AG09309 (cell line): ENCODE measurements at places on chromosomes 16 and 17.

DNA sequence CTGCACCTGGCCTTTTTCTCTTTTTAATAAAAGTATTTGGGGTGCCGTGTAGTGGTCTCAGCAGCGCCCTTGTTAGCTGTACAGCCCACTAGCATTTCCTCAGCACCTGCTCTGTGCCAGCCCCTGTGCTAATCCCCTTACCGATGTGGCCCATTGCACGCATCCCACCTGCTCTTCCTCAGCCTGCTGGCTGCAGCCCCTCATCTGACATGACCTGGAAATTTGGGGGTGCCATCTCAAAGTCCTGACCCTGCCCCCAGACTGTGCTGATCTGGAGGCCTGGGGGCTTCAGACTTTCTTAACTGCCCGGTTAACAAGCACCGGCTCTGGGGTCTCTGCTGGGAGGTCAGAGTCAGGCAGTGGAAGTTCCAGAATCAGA lies 10.4 kb downstream of the GPRC5C start:
- no peak for DNase-seq

GRCh38 chr17:34207572-34207971 lies 47.5 kb upstream of the CCL2 start:
- no peak for DNase-seq

DNA sequence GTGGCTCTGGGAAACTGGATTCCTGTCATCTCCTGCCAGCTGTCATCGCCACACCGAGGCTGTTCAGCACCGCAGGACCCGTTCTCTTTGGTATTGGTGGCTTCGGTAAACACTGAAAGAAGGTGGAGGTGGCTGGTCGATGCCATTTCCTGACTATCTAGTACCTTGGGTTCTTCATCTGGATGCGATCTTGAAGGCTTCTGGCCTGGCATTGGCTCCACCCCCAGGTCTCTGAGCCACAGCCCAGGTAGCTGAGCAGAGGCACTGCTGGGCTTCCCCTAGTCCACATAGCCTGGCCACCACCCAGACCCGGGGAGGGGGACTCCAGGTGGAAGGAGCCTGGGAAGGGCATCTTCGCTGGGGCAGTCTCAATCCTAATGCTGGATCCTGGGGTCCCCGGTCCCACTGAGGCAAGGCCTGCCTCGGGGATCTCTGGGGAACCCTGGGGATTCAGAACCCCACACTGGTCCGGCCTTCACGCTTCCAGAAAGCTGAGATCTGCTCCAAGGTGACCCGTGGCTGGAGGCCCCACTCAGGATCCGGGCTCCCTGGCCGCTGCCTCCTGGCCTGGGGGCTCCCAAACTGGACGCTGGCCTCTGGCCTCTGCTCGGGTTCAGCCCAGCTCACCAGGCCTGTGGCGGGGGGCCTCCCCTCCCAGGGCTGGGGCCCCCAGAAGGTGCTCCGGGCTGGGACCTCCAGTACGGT lies 1.8 kb downstream of the C16orf54 start:
- DNase-seq = no peak

DNA sequence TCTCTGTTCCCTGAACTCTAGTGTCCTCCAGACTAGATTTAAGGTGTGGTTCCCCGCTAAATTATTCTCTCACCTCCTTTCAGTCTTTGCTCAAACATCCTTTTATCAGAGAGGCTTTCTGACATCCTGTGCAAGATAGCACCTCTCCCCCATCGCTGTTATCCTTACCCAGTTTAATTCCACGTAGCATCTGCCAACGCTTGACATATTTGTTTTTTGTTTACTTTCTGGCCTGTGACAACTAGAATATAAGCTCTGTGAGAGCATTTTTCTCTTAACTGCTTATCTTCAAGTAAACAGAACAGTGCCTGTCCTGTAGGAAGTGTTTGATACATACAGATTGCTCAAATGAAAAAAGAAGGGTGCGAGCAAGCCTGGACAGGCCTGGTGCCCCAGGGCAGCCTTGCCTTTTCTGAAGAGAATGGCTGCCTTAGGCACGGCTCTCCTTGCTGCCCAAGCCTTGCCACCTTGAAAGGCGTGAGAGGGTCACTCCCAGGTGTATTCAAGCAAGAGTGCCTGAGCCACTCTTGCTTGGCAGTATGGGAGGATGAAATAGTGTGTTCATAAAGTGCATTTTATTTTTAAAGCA lies 9.7 kb downstream of the DYNLL2 start:
- no peak for DNase-seq

DNA sequence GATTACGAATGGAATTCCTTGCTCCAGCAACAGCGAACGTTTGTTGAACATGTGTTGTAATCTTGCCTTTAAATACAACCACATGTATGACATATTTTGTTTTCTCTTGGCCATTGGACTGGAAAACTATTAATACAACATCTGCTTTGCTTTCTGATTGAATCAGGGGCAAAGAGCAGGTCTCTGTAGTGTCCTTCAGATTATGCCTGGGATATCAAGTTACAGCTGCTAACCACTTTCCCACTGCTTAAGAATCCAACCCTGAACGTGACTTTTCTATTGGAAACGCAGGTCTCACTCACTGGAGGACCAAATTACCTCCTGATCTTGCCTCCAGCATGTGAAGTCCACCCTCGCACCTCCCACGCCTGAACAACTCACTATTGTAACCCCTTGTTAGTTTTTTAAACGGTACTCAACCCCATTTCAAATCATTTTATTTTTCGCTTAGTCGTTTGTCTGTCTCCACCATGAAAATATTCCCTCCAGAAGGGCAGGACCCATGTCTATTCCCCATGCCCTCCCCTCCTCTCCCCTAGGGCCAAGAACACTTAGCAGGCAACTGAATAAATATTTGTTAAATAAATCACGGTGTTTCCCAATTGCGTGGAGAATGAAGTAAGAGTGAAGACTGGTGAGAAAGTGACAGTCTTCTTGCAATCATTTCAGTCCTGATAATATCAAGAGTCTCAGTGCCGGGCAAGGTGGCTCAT lies 57.4 kb upstream of the MRTFB start:
- DNase-seq = peak; percentile 79

GRCh38 chr17:75784473-75785015 lies at the start of gene UNK:
UNK (plus strand) TSS chr17:75784806; CDS start chr17:75784881, 75 bp downstream.
- DNase-seq = peak; percentile 99

GRCh38 chr17:33521784-33522183 lies 228.7 kb upstream of the ASIC2 start:
- no peak for DNase-seq

DNA sequence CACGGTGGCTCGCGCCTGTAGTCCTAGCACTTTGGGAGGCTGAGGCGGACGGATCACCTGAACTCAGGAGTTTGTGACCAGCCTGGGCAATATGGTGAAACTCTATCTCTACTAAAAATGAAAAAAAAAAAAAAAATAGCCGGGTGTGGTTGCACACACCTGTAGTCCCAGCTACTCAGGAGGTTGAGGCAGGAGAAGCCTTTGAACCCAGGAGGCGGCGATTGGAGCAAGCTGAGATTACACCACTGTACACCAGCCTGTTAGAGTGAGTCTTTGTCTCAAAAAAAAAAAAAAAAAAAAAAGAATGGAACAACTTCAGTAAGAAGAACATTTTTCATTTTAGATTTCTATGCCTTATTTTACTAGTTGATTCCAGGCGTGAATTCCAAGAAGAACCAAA lies 2.7 kb downstream of the NUP85 start:
- no peak for DNase-seq

- no peak for DNase-seq
Measured at GRCh38 chr16:1323296-1324239, 9.9 kb upstream of the BAIAP3 start.

GRCh38 chr16:21685034-21685455 lies 21.3 kb downstream of the OTOA start:
- DNase-seq = no peak

DNA sequence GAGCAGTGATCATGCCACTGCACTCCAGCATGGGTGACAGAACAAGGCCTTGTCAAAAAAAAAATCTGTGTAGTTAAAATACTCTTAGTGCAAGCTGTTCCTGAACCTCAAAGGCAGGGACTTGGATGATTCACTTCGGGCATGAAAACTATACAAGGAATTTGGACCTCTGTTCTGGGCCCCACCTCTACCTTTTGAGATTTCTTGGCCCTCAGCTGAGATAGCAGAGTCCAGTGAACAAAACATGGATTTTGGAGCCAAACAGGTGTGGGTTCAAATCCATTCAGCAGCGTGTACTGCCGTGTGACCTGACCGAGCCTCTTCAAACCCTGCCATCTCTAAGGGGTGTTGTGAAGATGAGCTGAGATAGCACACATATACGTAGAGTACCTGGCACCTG lies 6.8 kb downstream of the SLC13A2 start:
- no peak for DNase-seq

DNA sequence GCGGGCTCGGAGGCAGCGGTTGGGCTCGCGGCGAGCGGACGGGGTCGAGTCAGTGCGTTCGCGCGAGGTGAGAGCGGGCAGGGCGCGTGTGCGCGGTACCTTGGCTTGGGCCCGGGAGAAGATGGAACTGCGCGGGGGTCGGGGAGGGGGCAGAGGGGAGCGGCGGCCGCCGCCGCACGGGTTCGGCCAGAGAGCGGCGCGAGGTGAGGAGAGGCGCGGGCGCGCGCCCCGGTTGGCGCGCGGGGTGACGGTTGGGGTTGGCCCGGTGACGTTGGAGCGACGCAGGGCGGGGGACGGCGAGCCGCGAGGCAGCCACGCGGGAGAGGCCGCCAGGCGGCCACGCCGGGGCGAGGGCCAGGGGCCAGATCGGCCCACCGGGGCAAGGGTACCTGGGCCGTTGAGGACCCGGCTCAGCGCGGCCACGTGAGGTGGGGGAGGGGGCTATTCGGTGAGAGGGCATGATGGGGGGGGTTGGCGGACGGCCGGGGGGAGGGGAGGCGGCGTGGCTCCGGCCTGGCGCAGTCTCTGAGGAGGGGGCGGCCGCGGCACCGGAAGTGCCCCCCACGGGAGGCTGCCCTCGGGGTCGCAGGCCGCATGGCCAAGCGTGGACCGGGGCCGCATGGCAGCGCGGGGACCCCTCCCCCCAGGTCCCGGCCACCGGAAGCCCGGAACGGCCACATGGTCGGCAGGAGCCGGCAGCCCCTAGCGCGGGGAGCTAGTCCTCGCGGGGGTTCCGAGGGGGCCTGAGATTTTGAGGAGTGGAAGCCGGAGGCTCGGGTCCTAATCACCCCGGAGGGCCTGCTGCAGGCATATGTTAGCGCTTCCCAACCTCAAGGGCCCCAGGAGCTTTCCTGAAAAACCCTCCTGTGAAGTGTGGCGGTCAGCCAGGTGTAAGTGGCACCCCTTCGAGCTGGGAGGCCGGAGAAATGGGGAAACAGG lies 527 bp downstream of the EIF5A start:
- no peak for DNase-seq

DNA sequence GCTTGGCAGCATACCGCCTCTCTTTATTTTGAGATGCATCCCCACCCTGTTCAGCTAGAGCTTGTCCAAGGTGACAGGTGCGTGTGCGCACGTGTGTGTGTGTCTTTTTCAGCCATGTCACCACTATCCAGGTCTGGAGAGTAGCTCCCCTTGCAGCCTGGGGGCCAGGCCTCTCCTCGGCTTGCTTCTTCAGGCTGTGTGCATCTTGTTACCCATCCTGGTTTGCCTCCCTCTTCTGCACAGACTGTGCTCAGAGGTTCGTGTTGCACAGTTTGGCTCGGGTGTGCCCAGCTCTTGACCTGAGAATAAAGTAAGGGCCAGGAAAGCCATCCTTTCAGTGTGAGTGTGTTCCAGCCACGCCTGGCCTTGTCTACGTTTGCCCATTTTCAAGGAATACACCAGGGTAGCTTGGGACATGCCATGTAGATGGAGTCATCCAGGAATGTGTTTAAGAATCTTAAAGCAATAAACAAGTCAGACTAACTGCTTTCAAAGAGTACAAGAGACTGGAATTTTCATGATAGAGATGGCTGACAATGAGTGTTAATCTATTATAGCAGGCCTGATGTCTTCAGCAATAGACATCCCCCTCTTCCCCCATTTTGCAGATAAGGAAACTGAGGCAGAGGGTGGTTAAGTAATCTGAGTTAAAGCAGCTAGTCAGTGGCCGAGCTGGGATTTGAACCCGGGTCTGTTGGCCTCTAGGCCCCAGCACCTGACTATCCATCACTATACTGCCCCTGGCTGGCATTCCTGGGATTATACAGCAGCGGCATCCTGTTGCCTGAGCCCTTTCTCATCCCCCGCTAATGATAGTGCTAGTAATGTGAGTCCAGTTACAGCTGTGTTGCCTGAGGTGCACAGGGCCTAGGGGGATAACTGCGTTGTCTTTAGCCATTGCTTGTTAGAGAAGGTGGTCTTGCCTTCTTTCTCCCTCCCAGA lies 77.9 kb downstream of the KSR1 start:
- peak; percentile 70 for DNase-seq

GRCh38 chr16:70579648-70580630 lies 56.3 kb downstream of the SF3B3 start:
- no peak for DNase-seq

DNA sequence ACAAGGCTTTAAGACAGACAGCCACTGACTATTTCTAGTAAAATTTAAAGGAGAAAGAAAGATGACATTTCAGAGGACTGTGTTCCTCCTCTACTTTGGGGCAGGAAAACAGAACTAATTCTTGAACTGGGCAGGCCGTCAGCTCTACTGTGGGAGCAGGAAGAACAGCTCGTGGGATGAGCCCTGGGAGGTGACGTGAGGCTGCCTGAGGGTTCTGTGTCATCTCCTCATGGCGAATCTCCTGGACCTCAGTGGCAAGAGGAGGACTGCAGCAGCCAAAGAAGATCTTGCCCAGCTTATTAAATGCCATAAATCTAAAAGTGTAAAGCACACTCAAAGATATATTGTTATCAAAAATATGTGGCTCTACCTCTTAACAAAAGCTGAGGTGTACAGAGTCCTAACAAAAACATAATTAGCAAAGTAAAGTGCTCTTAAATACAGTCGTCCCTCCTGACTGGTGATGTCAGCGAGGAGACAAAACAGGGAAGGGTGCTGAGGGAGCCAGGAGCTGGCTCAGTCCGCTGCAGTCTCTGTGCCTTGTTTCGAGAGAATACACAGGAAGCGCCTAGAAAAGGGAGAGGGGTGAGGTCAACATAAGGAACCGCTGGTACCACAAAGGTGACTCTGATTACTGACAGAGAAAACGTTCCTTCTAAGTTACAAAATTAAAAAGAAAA lies 58.0 kb downstream of the CREBBP start:
- DNase-seq = peak; percentile 7

GRCh38 chr17:28042721-28043291 lies 329 bp downstream of the NLK start:
- no peak for DNase-seq

GRCh38 chr16:4465977-4466779 lies 8.2 kb downstream of the NMRAL1 start:
- no peak for DNase-seq

DNA sequence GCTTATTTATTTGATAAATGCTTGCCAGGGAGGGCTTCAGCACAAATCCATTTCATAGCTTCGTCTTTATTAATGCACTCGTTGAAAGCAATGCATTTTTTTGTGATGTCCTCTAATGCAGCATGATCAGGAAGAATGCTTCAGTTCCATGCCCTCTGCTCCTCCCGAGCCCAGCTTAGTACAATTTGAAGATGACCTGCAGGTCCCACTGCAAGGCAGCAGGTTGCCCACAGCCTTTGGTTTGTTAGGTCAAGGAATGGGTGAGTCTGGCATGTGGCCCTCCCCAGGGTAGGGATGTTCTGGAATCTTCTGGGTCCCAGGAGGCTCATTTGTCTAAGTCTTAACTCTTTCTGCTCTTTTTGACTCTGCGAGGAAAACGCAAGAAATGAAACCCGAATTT lies 49.4 kb upstream of the MARCHF10 start:
- no peak for DNase-seq
